ENCODE measurements at places on chromosomes 6 and 20.

GRCh38 chr6:167826896-167827582, at the start of gene AFDN:
Gene AFDN, plus strand, starts transcription at chr6:167826911. Its CDS starts 222 bp downstream, at chr6:167827133.
- DNase-seq, result peak; percentile 42

- DNase-seq, result peak; percentile 65
These were observed 6.8 kb downstream of the MKKS start for GRCh38 chr20:10427060-10427692.

DNA sequence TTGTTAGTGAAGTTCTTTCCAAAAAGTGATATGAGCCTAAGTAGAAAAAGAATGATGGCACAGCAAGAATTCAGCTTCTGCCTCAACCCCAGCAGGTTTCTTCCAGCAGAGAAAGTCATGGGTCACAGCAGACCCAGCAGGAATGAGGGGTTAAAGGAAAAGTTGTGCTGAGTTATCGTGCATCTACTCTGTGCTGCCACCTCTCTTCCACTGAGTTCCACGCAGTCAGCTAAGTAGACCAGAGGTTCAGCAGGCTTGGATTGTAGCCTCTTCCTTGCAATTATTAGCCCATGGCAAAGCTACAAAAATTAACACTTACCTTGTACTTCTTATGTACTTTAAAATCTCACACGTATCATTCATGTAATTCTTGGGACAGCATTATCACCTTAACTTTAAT, 510.8 kb downstream of the PTPRT start:
- DNase-seq, result no peak

GRCh38 chr20:6169251-6169650, 46.4 kb upstream of the FERMT1 start:
- DNase-seq, result peak; percentile 43

DNA sequence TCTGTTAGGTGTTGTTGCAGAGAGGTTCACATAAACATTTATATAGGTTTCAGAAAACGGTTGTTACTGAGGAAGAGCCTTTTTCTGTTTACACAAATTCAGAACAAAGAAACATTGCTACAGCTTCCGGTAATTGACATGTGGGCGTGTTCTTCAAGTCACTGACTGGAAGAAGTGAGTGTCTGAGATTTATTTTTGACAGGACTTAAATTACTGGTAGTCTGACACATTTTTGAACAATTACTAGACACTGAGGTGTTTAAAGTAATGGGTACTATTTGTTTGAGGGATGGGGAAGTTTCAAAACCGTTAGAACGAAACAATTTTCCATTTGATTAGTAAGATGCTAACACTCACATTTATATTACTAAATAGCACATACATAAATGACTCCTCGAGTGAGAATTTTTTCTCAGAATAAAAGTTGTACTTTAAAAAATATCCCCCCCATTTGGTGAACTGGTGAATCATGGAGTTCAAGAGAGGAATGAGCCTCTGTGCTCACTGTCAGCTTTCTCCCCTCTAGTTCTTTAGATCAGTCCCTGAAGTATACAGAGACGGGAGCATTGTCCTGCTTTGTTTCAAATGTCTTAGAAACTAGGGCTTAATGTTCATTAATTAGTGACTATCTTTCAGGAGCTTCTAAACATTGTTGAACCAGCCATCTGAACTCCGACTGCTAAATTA, 98.7 kb downstream of the TSHZ2 start:
- no peak for DNase-seq

DNA sequence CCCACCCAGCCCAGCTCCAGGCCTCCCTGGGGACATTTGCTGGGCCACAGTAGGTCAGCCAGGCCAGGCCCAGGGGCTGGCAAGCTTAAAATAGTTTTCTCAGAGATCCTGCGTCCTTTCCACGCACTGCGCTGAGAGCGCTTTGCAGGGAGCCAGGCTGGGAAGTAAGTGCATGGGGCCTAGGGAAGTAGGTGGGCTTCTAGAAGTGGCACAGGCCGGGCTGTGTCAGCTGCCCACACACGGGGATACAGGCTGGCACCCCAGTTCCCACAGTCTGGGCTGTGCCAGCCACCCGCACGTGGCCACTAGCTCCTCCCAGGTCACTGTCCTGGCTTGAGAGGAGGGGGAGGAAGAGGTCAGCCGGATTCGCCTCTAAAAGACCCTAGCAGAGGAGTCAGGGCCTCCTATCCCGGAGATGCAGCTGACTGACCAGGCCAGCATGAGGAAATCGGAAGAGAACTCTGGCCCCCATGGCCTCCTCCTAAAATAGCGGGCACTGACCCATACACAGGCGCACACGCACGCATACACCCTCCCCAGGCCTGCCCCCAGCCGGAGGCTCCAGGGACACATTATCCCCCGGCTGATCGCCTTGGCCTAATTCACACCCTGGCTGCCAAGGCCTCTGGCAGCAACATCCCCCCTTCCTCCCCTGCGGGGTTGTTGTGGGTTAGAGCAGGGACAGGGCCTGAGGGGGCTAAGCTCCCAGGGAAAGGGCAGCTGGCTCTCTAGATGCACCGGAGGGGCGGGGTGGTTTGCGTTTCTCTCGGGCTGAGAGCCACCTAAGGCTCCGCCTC, 5.4 kb downstream of the SLCO4A1 start:
- DNase-seq, result no peak

- DNase-seq, result no peak
These were observed 37.9 kb downstream of the PLG start for GRCh38 chr6:160739955-160740354.

DNA sequence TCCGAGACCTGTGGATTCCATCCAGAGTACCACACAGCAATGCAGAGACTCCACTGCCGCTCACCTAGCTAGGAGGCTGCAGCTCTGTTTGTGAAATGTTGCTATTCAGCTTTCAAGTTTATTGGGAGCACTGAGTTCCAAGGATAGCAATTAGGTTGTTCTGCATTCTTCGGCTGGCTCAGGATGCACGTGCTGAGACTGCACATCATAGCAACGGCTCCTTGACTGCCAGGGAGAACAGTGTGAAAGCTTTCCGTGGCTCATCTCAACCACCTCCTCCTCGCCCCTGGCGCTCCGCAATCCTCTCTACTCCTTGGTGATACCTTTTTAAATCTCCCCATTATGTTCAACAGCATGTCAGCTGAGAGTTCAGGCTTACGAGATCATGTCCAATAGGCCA, 116.6 kb downstream of the TSHZ2 start:
- no peak for DNase-seq

DNA sequence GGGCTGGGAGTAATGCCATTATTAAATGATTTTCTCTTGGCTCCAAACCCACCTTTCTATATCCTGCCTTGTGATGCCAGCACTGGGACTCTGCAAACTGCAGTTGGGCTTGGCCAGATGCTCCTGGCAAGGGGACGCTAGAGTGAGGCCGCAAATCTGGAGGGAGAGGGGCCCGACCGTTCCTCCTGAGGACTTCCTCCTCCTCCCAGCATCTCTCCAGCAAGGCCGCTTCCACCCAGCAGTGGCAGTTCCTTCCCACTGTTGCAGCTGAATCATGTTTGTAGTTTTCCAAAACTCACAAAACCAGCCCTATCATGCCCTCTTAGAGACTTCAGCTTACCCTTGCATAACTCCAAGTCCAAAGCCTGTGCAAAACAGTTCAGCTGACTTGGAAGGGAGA, 244.4 kb downstream of the FOXA2 start:
- no peak for DNase-seq

- DNase-seq, result peak; percentile 87
These were observed 49.4 kb upstream of the CD83 start for GRCh38 chr6:14068133-14068532.

DNA sequence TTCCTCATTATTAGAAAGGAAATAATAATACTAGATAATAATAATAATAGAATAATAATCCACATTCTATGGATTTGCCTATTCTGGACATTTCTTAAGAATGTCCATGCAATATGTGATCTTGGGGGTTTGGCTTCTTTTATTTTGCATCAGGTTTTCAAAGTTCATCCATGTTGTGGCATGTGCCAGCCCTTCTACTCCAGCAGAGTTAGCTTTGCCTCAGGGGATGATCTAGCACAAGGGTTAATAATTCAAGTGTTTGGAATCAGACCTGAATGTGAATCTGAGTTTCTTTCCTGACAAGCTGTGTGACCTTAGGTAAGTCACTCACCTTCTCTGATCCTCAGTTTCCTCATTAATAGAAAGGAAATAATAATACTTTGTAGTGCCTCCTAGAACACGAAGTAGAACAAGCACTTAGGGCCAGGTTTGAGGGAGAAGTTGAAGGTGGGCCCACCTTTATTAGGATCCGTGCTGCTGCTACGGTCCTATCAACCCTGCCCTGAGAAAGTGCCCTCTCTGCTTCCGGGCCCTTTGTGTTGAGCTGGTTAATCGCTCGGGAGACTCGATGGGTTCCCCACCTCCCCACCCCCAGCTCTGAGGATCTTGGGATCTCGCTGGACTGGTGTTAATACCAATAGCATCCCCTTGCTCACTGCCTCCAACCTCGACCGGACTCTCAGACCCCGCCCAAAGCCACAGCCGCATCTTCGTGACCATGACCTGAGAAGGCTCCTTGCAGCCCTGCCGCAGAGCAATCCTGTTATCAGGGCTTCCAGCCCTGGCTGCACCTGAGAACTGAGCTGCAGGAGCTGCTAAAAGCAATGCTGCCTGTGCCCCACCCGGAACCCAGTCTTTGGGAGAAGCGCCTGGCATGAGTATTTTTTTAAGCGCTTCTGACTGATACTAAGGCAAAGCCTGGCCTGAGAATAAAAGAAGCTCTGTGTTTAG, 26.9 kb downstream of the RBM38 start:
- DNase-seq, result no peak

DNA sequence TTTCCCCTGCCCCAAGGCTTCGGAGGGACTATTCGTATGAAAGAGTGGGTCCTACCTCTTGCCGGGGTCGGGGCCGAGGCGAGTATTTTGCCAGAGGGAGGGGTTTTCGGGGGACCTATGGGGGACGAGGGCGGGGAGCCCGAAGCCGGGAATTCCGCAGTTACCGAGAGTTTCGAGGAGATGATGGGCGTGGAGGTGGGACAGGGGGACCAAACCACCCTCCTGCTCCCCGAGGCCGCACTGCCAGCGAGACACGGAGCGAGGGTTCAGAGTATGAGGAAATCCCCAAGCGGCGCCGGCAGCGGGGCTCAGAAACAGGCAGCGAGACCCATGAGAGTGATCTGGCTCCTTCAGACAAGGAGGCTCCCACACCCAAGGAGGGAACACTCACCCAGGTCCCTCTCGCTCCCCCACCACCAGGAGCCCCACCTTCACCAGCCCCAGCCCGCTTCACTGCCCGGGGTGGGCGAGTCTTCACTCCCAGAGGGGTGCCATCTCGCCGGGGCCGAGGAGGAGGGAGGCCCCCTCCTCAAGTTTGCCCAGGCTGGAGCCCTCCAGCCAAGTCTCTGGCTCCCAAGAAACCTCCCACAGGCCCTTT, 11.3 kb downstream of the PRRC2A start:
- no peak for DNase-seq

DNA sequence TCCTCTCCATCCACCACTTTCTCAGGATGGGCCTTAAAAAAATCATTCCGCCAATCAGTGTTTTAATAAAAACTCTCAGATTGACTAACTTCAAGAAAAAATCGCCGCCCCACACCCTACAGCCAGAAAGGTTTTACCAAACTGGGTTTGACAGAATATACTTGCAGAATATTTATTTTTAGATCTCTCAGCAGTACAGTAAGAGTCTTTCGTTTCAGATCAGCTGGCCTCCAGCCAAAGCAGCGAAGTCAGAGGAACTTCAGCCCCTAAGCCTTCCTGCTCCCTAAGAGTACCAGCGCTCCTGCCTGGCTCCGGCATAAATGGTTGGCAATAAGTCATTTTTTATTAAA, 24.7 kb downstream of the TBC1D7 start:
- DNase-seq, result peak; percentile 58

- no peak for DNase-seq
These were observed 1.4 kb upstream of the COL11A2 start for GRCh38 chr6:33193619-33194018.

DNA sequence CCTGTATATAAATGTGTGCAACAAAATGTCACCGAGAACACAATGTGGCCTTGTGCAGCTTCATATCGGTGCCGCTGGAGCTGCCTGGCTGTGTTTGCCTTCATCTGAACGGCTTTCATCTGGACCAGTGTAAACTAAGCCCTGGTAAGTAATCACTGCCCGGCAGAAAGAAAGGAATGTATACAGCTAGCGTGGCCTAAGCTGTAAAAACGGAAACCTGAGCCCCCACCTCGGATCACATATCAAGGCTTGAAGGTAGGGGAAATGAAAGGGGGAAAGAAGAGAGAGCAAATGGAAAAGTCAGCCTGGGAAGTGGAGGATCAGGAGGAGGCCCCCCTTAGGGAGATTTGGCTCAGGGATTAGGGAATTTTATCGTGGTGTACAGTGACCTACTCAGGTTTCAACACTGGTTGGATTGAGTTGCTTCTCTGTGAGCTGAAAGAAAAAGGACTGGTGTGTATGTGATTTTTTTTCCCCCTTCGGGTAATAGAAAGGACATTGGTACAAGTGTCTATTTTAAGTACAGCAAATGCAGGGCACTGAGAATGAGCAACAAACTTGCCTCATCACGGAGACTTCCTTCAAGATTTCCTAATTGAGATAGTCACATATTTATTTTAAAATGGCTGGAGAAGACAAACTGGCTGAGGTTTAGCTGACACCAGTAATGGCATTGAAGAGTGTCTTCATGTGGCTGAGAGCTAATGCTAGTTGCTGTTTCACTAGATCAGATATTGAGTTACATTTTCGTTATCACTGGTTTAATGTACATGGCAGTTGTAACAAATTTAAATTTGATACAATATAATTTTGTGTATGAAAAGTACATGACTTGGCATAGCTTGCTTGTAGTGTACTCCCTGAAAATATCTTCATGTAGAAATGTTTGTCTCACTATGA, 3.5 kb downstream of the SOBP start:
- DNase-seq, result no peak

- peak; percentile 52 for DNase-seq
These were observed 31.0 kb downstream of the GLO1 start for GRCh38 chr6:38671885-38672467.

DNA sequence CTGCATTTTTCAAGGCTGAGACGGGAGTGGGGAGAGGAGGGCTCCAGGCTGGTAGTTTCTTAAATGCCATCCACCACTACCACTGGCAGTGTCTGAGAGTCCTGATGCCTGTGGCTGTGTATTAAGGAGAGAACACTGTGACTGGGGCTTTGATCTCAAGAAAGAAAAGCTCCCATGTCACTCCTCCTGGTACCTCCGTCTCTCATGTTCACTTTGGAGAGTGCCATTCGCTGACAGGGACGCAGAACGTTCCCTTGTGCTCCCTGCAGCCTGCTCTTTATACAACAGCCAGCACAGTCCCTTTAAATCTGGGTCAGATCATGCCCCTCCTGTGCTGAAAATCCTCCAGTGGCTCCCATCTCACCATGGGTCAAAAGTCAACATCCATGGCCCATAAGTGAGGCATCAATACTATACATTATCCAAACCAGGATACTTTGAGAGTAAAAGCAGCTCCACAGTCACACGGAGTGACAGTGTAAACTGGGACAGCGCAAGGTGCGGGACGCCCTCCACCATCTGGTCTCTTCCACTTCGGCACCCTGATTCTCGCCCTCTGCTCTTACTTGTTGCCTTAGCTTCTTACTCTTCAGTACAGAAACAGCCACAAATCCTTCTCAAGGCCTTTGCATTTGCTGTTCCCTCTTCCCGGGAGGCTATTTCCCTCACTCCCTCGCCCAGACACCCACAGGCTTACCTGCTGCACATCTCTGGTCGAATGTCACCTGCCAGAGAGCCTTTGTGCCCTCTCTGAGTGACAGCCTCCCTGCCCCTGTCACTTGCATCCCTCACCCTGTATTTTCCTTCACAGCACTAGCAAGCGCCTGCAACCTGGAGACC, 20.0 kb downstream of the PDYN start:
- no peak for DNase-seq

- DNase-seq, result no peak
These were observed 14.0 kb downstream of the RBL1 start for GRCh38 chr20:37081717-37082289.

All from EL (cell line).